ENCODE measurements at places on chromosomes 7 and 10. TPM values are rescaled to one million over a fixed set of nuclear protein-coding genes. Genes with fewer than 3 reads are reported as not detected.

Gene NYAP1
- total RNA-seq = 17.0 TPM

Gene BMPR1A
- total RNA-seq = 26.5 TPM

Gene SEPHS1
- total RNA-seq = 91.1 TPM

Gene MARVELD1
- total RNA-seq = 17.0 TPM

Gene MBL2
- not detected for total RNA-seq

Data from motor neuron (in vitro differentiated cells).